ENCODE measurements at places on chromosomes 3 and 15. TPM values are rescaled to one million over a fixed set of nuclear protein-coding genes. Genes with fewer than 3 reads are reported as not detected.

GRCh38 chr3:73049319-73049718 lies 12.1 kb upstream of the EBLN2 start:
- no peak for DNase-seq

DNA sequence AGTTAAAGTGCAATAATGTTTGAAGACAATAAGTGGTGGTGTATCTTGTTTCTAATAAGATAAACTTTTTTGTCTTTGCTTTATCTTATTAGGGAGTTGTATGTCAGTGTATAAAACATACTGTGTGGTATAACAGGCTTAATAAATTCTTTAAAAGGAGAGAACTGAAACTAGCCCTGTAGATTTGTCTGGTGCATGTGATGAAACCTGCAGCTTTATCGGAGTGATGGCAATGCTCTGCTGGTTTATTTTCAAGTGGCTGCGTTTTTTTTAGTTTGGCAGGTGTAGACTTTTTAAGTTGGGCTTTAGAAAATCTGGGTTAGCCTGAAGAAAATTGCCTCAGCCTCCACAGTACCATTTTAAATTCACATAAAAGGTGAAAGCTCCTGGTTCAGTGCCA lies 2.7 kb downstream of the RPL15 start:
- DNase-seq: no peak

GRCh38 chr3:146283781-146284445 lies 33.0 kb upstream of the PLSCR4 start:
- no peak for DNase-seq

- no peak for DNase-seq
Observed at GRCh38 chr3:113575206-113575605, 42.9 kb downstream of the SIDT1 start.

DNA sequence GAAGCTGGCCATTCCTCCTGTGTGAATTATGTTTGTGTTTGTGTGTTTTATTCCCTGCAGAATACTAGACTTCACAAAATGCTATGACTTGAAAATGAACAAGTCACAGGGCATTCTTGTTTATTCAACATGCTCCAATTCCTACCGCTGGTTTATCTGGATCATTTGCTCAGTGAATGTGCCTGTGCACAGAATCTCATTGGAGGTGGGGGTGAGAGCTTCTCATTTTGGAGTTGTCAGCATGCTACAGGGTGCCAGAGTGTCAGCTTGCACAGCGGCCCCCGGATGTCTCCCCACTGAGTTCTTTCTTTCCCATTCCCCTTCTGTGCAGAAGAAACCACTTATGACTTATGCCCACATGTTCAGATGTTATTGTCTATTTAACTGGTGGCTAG lies 428.7 kb downstream of the ROBO2 start:
- no peak for DNase-seq

GRCh38 chr15:65086680-65087111 lies 10.2 kb downstream of the KBTBD13 start:
- no peak for DNase-seq

DNA sequence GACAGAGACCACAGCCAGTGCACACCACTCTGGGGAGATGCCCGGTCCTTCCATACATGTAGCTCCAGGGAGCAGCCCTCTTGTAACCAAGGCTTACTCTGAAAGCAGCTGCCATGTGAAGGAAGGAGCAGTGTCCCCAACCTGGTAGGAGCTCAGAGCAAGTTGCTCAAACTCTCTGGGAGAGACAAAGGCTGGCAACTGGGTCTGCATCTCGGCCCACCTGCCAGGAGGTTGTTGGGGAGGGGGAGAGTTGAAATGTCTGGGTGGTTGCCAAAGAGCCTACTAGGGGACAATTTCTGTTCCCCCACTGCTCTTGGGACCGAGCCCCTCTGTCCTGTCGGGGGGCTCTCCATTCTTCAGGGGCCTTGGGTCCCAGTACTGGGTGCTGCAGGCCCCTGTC lies 309.9 kb downstream of the TLE3 start:
- no peak for DNase-seq

- no peak for DNase-seq
Observed at GRCh38 chr15:44719293-44719999, 8.1 kb downstream of the B2M start.

DNA sequence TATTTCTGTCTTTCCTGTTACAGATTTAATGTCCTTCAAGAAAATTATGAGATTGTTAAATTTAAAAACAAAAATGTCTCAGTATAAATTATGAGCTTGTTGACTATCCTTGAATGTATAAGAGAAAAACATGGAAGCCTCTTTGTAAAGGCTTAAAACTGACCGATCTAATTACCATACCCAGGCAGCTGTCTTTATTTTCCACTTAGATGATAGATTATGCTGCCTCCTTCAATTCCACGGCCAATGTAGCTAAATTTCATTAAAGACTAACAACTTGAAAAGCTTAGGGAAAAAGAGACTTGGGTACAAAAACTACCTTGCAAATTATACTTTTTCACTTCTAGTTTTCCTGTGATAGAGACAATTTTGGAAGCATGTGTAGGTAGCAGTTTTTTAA lies 88.3 kb downstream of the ATP10A start:
- DNase-seq: no peak

DNA sequence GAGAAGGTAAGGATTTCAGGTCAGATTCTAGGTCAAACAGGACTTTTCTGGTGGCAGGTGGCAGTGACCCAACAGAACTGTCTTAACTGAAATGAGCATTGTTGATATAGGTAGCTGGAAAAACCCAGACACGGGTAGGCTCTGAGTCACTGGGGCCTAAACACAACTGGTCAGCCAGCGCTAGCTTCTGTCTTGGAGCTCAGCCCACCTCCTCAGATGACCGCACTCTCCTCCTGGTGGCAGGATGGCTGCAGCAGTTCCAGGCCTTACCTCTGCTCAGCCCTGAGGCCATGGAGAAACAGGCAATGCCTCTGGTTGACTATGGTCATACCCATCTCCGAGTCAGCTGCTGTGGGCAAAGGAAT lies 61.1 kb upstream of the GATA2 start:
- DNase-seq: no peak

DNA sequence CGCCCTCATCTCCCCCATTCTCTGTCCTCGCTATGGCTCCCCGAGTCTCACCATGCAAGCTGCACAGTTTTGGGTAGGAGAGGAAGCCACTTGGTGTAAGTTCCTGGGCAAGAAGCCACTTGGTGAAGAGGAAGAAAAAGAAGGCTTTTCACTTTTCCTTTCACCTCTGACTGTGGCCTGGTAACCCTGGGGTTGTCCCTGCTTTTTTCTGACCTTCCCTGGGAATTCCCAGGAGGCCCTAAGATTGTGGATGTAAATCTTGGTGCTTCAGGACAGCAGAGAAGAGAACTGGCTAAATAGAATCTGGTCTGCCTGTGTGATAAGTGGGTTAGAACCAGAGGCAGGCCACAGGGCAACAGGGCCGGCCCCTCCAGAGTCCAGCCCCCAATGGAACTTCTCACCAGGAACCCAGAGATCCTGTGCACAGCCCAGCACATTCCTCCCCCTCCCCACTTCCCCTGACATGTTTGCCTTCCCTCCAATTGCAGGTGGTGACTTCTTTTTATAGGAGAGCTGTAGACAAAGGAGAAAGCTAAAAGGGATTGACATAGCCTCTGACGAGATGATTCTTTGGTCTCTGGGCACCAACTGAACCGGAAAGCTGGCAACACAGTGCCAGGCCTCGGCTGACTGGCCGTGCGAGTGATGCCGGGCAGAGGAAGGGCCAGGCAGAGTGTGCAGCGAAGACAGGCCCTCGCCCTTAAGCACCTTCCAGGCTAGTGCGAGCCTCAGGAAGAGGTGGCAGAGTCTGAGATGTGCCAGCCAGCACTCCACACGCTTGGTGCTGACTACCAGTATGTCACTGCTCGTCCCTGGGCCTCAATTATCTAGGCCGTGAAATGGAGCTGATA lies 19.4 kb upstream of the SKOR1 start:
- DNase-seq: no peak

DNA sequence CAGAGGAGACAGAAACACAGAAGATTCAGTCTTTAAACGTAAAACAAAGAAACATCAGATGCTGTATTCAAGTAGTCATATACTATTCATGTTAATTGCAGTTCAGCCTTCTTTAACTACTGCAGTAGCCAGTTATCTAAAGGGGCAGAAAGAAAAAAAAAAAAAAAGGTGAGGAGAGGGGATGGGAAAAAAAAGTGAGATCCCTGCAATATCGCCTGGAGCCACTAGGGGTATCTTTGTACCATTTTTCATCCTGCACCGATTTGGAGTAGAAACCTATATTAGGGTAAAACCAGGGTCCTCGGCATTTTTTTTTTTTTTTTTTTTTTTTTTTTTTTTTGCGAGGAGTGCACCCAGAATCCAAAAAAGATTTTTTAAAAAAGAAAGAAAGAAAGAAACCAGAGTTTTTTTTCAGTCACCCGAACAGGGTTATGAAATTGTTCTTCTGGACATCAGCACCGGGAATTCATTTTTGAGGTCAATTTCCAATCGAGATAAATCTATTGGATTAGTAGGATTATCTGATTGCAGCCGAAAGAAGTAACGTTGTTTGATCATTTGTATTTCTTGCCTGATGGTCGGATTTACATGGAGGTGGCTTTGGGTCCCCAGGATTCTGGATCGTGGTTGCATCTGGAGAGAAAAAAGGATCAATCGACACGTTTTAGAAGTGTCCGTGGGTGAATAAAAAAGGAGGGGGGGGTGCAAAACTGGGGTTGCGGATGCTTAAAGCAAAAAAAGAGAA lies 186.7 kb downstream of the NLGN1 start:
- DNase-seq: no peak

- DNase-seq: no peak
Observed at GRCh38 chr3:105466495-105467404, 100.0 kb downstream of the ALCAM start.

DNA sequence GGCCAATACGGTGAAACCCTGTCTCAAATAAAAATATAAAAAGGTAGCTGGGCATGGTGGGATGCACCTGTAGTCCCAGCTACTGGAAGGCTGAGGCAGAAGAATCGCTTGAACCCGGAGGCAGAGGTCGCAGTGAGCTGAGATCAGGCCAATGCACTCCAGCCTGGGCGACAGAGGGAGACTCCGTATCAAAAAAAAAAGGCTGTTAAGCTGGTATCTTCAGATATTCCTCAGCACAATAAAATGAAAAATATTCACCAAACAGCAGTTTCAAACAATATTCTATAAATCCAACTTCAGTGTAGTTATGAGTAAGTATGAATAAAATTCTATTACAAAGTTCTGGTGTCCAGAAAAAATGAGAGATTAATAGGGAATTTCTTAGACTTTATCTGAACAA lies 14.2 kb downstream of the DENND4A start:
- DNase-seq: no peak

DNA sequence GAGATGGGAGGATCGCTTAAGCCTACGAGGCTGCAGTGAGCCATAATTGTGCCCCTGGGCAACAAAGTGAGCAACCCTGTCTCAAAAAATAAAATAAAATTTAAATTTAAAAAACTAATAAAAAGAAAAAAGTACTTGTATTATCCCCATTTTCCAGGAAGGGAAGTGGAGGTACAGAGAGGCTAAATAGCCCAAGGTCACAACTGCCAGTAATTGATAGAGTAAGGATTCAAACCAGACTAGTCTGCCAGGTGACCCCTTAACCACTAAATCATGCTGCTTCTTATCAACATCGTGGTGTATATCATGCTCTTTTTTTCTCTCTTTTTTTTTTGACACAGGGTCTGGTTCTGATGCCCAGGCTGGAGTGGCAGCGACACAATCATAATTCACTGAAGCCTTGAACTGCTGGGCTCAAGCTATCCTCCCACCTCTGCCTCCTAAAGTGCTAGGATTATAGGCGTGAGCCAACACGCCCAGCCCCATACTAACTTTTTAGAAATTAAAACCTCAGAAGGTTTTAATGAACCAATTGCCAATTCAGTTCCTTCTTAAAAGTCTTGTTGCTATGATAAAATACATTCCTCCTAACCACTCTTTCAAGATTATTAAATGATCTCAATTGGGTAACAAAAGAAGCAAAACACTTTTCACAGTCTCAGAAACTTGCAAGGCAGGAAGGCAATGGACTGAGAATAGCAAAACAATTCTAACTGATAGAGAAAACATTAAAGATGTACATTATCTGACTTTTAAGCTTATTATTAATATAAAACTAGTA lies 30.5 kb downstream of the HERC1 start:
- no peak for DNase-seq

DNA sequence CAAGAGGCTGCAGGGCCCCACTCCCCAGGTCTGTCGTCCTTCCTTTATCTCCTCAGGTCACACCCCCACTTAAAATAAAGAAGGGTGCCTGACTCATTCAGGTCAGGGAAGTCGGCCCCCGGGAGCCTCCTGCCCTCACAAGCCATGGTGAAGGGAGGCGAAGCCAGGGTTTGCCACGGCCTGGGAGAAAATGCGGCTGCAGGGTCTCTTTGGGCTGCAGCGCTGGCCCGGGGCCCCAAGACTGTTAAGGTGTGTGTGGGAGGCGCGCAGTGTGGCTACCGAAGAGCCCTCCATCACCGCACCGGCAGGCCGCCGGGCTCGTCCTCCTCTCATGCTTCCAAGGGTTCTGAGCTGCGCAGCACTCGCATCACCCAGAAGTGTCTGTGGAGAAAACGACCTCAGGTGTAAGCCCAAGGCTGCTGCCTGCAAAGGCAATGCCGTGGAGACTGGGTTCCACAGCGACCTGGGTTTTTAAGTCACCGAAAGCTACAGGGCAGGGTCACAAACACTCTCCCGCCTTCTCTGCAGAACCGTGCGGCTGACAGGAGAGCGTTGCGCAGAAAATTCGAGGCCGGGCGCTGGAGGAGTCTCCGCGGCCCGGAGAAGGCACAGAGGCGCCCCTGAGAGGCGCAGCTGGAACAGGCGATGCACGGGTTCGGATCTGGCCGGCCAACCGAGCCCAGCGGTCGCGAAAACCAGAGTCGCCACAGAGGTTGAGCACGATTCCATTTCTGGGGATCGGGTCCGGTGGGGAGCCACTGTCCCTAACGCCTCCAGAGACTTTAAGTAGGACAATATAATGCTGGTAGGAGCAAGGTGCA lies 8.7 kb downstream of the FOXL2 start:
- DNase-seq: no peak

GRCh38 chr15:47374222-47374621 lies 343.1 kb upstream of the SEMA6D start:
- DNase-seq: no peak

DNA sequence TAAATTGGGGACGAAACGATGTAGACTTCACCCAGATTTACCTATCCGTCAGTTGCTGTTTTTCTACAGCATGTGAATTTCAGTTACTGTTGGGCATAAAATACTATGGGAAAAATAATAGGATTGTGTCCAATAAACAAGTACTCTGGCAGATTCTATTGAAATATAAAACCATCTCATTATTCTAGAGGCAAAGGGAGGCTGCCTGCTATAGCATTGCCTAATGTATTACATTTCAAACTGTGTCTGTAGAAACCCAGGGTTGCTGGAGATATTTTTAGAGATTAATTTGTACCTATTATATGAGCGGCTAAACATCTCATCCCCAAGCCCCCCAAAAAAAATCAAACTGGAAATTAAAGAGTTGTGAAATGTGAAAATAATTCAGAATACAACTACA lies 159.6 kb upstream of the IL12A start:
- no peak for DNase-seq

THRB gene
- total RNA-seq: 24.1 TPM

CSPG5 gene
- 0.22 TPM for total RNA-seq

KNG1 gene
- total RNA-seq: 0.43 TPM

NRG4 gene
- not detected for total RNA-seq

NME9 gene
- total RNA-seq: not detected

PARP3 gene
- total RNA-seq: 18.1 TPM

GOLGA6L2 gene
- not detected for total RNA-seq

MNS1 gene
- 0.94 TPM for total RNA-seq

MAPKAPK3 gene
- total RNA-seq: 430 TPM
